SHP77 (cell line): ENCODE measurements at places on chromosomes 7 and 10.

DNA sequence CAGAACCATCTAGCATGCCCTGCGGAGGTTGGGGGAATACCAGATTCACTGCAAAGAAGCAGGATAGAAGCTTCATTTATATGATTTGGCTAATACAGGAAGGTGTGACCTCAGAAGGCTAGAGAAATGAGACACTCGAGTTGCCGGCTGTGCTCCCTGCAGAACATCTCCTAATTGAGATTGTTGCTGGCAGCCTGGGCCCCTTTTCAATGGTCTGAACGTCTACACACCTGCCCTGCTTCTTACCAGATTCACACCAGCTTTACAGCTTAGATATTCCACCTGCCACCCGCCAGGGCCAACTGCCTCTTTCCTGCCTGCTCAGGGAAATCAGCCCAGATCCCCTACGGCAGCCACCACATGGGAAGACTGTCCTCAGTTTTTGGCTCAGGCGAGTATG lies 475.3 kb upstream of the AUTS2 start:
- DNase-seq, result no peak

DNA sequence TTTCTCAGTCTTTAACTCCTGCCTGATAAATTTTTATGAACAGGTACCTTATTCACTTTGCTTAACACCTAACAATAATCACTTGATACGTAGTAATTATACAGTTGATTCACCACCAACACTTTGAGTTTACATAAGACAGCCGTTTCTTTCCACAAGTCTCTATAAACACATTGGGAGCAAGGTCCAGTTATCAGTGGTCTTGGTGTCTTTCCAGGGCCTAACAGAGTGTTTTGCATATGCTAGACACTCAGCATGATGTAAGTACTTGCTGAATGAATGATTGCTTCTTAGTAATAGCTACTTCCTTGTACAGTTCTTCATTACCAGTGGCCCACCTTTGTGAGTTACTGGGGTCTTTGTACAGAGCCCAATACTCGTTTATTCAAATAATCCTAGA lies 6.4 kb downstream of the CLDN12 start:
- no peak for DNase-seq

GRCh38 chr7:132140341-132140740 lies 435.9 kb downstream of the PLXNA4 start:
- DNase-seq, result no peak

DNA sequence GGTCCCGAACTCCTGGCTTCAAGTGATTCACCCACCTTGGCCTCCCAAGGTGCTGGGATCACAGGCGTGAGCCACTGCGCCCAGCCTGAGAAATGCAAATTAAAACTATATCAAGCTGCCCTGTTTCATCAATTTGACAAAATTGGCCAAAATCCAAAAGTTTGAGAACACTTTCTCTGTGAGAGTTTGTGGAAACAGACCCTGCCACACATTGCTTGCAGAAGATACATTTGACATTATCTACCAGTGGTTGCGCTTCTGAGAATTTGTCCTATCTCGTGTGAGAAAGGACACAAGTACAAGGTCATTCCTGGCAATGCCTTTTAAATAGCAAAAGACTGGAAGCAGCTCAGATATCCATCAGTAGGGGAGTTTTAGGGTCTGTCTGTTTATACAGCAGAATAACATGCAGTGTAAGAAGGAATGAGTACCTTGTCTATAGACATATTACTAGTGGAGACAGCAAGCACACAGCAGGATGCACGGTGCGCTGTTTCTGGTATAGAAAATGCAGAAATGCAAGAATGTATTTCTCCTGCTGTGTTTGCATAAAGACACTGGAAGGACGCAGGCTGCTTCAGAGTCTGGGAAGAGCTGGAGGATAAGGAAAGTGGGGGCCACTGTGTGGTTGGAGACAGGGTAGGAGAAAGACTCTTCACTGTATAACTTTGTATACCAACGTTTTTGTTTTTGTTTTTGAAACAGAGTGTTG lies 4.3 kb downstream of the LHPP start:
- no peak for DNase-seq

GRCh38 chr10:1368842-1369171 lies 312.6 kb downstream of the WDR37 start:
- DNase-seq, result no peak

DNA sequence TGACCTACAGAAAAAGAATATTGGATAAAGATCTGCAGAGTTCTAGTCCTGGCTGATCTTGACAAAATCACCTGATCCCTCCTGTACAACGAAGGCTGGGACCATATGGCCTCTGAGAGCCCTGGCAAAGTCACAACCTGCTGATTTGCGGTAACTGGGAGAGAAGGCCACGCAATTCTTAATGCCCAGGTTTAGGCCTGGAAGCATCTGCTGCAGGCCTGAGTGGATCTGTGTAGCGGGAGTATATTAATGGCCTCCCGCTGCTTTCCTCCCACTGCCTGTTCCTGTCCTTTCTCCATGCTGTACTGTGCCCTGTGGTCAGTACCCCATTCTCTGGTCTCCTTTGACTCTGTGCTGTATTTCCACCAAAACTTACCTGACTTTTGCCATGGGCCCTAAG lies 24.2 kb downstream of the AKR1B1 start:
- DNase-seq, result no peak

GRCh38 chr7:74501298-74501697 lies 47.6 kb downstream of the GTF2IRD1 start:
- DNase-seq, result no peak

DNA sequence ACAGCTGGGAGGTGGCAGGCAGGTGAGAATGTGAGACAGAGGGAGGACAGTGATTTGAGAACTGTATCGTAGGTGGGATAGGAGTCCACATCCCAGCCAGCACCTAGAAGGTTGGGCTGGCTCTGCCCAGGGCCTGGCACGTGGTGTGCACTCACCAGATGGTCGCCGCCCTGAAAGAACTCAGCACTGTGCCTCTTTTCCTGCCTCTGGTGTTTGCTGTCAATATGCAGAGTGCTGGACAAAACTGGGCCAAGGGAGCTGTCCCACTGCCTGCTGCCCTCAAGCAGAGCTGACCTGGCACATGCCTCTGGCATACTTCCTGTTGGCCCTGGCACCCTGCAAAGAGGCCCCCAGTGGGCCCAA lies 36.8 kb downstream of the CHST3 start:
- DNase-seq, result no peak

DNA sequence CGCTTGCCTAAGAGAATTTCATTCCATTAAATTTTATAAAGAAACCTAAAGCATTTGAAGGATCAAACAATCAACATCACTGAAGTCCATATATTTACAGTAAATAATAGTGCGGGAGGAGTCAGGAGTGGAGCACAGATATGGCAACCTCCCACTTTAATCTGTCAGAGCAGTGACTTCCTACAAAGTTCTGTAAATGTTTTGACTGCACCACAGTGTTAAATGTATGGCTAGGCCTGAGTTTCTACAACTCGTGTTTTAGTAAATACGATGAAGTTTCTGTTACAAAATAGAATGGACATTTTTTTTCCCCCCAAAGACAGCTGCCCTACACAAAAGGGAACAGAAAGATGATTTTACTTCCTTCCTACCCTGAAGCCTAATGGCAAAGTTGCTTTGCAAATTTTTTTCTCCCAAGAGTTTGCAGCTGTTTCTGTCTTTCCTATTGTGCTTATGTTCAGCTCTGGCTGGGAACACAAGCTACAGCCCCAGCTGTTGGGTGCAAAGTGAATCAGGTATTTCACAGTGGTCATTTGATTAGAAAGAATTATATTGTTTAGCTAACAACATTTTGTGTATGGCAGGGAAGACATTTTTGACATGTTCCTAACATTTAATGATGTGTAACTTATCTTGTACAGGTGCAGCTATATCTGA lies 62.1 kb downstream of the MET start:
- no peak for DNase-seq

DNA sequence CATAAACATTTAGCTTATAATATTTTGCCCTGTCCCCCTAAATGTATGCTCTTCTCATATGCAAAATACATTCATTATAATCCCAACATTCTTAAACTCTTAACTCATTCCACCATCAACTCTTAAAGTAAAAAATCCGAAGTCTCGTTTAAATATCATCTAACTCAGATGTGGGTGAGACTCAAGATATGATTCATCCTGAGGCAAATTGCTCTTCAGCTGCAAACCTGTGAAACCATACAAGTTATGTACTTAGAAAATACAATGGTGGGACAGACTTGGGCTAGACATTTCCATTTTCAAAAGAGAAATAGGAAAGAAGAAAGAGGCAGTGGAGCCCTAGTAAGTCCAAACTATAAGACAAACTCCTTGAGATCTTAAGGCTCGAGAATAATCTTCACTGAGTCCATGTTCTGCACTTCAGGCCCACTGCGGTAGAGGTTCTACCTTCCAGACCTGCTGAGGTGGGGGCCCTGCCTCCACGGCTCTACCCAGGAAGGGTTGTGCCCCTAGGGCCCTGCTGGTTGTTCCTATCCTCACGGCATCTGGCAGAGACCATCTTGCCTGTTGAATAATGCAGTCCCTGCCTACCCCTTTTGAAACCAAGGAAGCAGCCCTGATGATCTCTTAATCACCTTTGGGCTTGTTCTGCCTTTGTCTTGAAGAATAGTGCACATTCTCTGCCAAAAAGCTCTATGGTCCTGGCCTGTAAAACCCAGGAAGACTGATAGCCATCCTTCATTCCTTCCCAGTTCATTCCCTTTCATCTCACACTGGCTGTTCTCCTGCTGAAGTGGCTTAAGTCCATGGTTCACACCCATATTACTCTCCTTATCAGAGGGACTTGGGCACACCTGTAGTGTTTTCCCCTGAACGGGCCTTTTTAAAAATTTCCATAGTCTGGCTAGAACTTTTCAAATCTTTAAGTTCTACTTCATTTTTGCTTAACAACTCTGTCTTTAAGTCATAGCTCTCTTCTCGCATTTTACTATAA lies 37.3 kb downstream of the INPP5F start:
- DNase-seq, result no peak

GRCh38 chr7:29955075-29955792 lies 34.4 kb downstream of the SCRN1 start:
- no peak for DNase-seq

DNA sequence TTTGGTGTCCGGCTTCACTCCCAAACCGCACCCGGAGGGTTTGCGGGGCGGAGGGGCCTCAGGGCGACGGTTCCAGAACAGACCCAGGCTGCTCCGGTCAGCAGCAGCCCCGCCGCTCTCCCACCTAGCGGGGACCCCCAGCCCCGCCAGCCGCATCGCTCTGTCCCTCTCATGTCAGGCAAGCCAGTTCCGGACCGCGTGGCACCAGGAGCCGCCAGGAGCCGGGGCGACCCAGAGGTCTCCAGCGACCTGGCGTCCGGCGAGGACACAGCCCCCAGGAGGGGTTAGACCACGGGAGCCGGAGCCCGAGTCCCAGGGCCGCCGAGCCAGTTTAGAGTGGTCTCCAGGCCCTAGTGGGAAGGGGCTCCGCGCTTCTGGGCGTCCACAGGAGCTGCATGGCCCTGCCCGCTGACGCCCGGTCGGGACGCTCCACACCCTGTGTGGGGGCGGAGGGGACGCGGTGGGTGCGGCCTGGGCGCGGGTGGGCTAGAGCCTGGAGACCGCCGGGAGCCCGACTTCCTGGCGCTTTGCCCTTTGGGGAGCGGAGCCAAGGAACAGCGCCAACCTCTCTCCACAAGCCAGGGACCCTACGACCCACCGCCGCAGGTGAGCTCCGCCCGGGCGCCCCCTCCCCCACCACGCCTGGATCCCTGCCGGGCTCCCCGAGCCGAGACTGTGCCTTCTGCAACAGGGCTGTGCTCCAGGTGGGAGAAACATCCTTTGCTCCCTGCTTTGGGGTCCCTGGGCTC lies 43.4 kb downstream of the ZNF117 start:
- no peak for DNase-seq

DNA sequence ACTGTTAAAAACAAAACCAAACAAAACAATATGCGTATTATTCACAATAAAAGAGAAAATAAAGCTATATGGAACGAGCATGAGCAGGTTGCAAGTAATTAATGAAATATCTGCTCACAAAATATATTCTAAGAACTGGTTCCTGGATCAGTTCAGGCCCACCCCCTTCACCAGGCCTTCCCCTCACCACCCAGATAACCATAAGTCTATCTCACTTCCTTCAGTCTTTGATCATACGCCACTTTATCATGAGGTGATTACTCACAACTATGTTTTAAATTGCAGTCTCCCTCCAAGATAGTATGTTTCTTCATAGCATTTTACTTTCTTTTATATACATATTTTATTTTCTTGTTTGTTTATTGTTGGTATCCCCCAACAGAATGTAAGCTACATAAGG lies 263.1 kb upstream of the HGF start:
- no peak for DNase-seq

DNA sequence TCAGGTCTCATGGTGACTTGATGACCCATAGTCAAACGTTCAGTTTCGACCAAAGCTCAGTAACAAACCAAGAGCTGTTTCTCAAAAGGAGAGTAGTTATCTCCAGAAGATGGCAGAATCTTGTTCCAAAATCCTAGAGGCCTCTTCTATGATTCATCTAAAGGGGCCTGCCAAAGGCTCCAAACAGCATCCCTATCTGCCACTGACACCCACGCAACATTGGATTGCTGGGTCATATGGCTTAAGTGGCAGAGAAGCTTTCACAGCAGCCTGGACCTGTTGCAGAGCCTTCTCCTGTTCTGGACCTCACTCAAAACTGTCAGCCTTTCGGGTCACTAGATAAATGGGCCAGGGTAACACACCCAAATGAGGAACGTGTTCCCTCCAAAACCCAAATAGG lies 54.0 kb upstream of the LRRC18 start:
- no peak for DNase-seq

DNA sequence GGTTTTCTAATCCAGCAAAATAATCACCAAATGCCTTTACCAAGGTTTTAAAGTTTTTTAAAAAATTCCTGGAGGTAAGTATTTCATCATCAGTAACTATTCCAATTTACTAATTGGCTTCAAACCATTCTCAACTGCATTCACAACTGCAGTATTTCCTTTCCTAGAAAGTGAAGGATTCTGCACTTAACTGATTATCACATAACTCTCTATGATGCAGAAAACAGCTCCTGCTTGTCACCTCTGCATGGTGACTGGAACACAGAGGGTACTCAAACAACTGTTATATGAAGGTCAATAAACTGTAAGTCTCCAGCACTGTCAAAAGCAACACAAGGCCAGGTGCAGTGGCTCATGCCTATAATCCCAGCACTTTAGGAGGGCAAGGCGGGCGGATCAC lies 42.6 kb downstream of the SRPK2 start:
- no peak for DNase-seq
